Skin of body (tissue), 3 donors: ENCODE measurements at places on chromosomes 12 and 14. TPM values are rescaled to one million over a fixed set of nuclear protein-coding genes. Genes with fewer than 3 reads are reported as not detected.
A peak's percentile ranks its signal among the peaks of the same experiment; 100 is the strongest.

ANO4 gene
- total RNA-seq = 0.20 TPM

RXYLT1 gene
- 9.3 TPM for total RNA-seq

CACNA1C gene
- 4.3 TPM for total RNA-seq

NOS1 gene
- 1.7 TPM for total RNA-seq

PRICKLE1 gene
- 34.7 TPM for total RNA-seq

KRT5 gene
- 1,515 TPM for total RNA-seq

C12orf50 gene
- not detected for total RNA-seq

B3GNT4 gene
- total RNA-seq = 0.59 TPM

KRT81 gene
- 27.8 TPM for total RNA-seq

BIN2 gene
- 5.6 TPM for total RNA-seq

MGP gene
- total RNA-seq = 127 TPM

FSCB gene
- 0.10 TPM for total RNA-seq

PDE3A gene
- total RNA-seq = 14.4 TPM

SIRT4 gene
- 3.3 TPM for total RNA-seq

TAS2R10 gene
- 1.7 TPM for total RNA-seq

GALNT8 gene
- 2.7 TPM for total RNA-seq

ADAM20 gene
- 2.8 TPM for total RNA-seq

ENDOU gene
- 20.8 TPM for total RNA-seq

C1R gene
- total RNA-seq = 78.8 TPM

GRCh38 chr14:101121508-101122139 lies 218.1 kb upstream of the RTL1 start:
- no peak for DNase-seq

DNA sequence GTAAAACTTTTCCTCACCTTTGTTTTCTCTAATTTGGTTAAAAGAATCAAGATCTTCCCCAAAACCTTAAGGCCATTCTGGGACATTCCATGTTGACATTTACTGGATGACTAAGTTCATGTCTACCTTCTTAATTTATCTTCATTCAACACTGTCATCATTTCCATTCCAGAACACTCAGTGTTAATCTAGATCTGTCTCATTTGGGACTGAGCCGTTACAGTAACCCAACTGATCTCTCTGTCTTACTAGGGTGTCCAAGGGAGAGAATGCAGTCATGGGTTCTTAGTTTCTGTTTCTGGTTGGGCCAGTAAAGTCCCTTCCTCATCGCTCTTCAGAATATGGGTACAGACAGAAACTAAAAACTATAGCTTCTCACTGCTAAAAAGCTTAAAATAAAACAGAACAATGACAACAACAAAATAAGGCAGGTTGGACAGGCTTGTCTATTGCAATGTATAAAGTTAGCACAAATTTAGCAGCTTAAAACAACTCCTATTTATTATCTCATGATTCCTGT lies 144.8 kb downstream of the ASCL1 start:
- DNase-seq = no peak

DNA sequence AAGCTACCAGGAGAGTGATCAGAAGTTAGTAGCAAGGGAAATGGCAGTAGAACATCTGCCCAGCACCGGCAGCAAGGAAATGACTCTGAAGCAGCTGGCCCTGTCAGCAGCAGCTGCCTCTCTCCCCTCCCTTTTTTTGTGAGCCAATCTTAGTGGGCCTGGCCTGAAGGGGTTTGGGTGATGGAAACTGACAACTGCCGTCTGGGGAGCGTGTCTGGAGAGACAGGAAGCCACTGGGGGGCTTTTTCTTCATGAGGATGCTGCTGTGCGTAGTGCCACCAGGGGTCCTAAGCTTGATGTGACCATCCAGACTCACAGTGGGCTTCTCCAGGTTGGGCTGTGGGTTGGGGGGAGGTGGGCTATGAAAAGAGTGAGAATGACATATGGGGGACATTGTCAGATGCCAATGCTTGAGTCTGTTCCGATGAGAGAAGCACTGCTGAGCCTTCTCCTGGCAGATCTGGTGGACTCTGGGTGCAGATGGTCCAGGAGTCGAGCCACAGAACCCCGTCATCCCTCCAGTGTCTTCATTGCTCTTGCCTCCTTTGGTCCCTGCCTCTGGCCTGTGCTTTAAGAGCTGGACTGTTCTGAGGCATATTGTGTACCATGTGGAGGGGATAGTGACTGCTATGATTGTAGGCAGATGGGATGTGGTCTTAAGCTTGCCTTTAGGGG lies 87.6 kb upstream of the HIF1A start:
- DNase-seq = no peak

DNA sequence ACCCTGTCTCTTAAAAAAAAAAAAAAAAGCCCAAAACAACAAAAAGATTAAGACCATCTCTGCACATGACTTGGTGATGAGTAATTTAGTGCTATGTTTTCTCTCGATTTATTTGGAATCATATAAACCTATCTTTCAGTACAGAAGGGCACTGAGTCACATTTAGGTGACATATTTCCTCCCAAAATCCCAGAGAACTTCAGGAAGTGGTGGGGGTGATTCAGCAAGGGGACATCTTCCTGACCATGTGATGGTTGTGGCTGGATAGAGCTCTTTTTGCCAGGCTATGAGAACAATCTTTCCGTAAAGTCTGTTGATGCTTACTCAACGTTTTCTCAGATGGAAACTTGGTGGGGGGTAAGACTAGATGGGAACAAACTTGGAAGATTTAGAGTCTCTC lies 50.0 kb downstream of the PPFIBP1 start:
- DNase-seq = no peak

DNA sequence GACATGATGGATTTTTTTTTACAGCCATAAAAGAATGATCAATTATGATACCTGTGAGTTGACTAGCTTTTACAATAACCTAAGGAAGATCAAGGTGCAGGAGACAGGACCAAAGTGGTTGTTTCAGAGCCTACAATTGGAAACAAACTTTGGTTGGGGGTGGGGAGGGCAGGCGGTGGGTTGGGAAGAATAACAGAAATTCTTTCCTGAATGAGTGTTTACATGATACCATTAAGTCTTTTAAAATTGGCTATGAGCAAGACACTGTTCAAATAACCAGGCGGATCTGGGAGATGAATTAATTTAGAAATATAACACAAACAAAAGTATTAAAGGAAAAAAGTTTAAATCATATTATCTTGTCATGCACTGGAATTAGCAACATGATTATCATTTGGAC lies 7.2 kb downstream of the NFYB start:
- DNase-seq = no peak

- no peak for DNase-seq
Measured at GRCh38 chr14:96287856-96288255, 31.8 kb downstream of the BDKRB1 start.

GRCh38 chr12:108047071-108047550 lies 82.0 kb upstream of the WSCD2 start:
- peak; percentile 91 for DNase-seq

DNA sequence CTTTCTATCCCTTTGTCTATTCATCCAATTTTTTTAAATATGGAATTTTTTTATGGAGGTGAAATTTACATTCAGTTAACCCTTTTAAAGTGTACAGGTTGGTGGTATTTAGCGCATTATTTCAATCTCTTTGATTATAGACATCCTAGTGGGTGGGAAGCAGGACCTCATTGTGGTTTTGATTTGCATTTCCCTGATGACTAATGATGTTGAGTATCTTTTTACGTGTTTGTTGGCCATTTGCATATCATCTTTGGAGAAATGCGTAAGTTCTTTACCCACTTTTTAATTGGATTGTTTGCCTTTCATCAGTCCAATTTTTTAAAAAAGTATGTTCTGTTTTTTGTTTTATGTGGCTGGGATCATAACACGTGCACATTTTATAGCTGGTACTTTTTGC lies 20.8 kb downstream of the PAPLN start:
- no peak for DNase-seq

DNA sequence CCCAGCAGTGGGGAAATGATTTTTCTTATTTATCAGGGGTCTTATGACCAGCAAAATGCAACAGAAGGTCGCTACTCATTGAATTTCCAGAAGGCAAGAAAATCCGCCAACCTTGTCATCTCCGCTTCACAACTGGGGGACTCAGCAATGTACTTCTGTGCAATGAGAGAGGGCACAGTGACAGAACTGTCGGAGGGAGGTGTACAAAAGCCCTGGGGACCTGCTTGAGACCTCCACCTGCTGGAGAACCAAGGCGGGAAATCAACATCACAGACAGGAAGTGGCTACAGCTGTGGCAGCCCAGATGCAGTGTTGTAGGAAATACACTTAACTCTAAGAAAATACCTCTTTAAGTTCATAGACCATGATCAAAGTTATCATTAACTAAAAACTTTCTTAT lies 250.9 kb upstream of the OR4E1 start:
- DNase-seq = no peak

DNA sequence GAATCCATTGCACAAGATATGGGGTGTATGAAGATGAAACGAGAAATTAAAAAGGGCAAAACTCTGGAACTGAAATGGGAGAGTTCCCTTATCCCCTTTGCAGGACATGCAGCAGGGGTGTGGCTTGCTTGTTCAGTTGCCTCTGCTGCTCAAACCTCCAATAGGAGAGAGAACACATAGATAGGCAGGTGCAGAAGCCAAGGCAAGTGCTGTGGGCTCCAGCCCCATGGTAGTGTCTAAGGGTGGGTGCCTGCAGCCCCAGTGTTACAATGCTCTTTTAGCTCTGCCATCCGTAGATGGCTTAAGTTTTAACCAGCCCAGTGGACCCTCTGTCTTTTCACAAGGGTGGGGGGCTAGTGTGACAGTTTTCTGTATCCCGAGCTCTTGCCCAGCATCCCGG lies 69.7 kb downstream of the CMAS start:
- DNase-seq = no peak

GRCh38 chr12:51098611-51099010 lies 15.2 kb upstream of the CSRNP2 start:
- DNase-seq = no peak

DNA sequence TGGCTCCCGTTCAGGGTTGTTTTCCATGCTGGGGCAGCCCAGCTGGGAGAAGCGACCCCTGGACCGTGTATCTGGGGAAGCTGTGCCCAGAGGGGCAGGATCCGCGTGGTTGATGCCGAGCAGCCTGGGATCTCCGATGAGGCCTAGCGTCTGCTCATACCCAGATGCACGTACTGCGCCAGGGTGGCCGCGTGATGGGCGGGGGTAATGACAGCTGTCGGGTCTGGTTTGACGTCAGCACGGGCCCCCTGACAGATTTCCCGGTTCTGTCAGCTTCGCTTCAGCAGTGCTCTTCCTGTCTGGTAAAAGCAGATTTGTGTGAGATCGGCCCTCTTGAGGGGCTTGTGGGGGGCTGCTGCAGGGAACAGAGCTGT lies 147.3 kb downstream of the TSPAN9 start:
- no peak for DNase-seq

- no peak for DNase-seq
Measured at GRCh38 chr14:59278111-59278510, 89.6 kb downstream of the DAAM1 start.

GRCh38 chr14:102323102-102323501 lies 3.6 kb downstream of the ZNF839 start:
- peak; percentile 25 for DNase-seq

DNA sequence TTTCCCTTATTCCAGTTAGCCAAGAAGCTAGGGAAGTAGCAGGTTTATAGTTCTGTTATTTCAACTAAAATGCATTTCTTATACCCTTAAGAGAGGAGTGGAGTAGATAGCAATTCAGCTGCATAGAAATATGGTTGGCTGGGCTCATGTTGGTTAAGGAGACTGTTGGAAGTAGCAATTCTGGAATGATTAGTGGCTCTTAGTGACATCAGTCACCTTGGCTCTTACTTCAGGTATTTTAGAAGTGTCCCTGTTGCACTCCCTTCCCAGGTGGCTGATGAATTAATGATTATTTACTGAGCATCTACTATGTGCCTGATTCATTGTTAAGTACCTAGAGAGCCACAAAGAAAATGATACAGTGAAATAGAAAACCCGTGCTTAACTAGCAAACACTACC lies 128.1 kb downstream of the MGST1 start:
- no peak for DNase-seq

GRCh38 chr12:129887101-129887500 lies 16.7 kb downstream of the TMEM132D start:
- DNase-seq = peak; percentile 17

- no peak for DNase-seq
Measured at GRCh38 chr12:114841557-114842251, 157.7 kb upstream of the TBX3 start.

GRCh38 chr14:40713387-40713786 lies 893.3 kb upstream of the LRFN5 start:
- DNase-seq = no peak

GRCh38 chr12:117167769-117168168 lies 22.5 kb downstream of the FBXO21 start:
- no peak for DNase-seq

- no peak for DNase-seq
Measured at GRCh38 chr12:12230275-12230674, 36.6 kb downstream of the LRP6 start.

GRCh38 chr12:49031573-49032161 lies 13.1 kb upstream of the PRKAG1 start:
- DNase-seq = no peak

GRCh38 chr14:23563473-23564180 lies 4.0 kb downstream of the AP1G2 start:
- no peak for DNase-seq

DNA sequence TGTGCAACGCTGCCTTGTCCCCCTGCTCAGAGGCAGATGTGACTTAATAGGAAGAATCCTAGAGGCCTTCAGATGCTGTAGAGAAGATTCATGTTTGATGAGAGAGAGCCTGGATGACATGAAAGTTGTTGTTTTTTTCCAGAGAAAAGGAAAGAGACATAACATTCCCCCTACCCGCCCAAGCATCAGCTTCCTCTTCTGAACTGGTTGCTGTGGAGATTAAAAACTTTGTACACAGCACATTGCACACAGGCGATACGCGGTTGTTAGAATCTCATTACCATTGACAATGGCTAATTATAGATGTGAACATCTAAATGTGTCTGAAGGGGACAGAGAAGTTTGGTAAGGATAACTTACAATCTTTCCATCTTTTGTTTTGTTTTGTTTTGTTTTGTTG lies 13.6 kb upstream of the ETFBKMT start:
- DNase-seq = no peak

- no peak for DNase-seq
Measured at GRCh38 chr12:112170376-112170775, 45.0 kb downstream of the TRAFD1 start.

GRCh38 chr12:56838621-56839488 lies 75.7 kb downstream of the HSD17B6 start:
- no peak for DNase-seq

GRCh38 chr14:99674776-99675381 lies 9.2 kb upstream of the CYP46A1 start:
- no peak for DNase-seq

DNA sequence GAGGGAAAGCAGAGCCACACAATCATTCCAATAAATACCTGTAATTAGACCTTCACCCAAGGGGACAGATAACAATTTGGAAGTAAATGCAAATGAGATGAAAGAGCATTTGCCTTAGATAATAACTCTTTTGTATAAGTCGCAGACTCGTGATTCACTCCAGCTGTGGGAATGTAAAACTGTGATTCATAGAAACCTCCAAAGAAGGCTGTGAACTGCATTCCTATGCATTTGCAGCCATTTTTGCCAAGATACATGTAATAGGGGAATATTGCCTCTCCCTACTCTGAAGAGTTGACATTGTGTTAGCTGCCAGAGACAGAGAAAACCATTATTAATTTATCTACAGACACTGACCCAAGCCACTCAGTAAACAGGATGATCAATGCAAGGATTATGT lies 181.9 kb upstream of the ARHGAP5 start:
- DNase-seq = peak; percentile 28
